Natural killer cell treated with Interleukin-12 subunit alpha and Interleukin-12 subunit beta and Interleukin-15 and Interleukin-18, amount 100 ng/mL, for 72 hours (primary cell): ENCODE measurements at places on chromosomes 4 and X. TPM values are rescaled to one million over a fixed set of nuclear protein-coding genes. Genes with fewer than 3 reads are reported as not detected.
A peak's percentile ranks its signal among the peaks of the same experiment; 100 is the strongest.

- DNase-seq = no peak
Measured at GRCh38 chr4:82898322-82899243, 2.0 kb upstream of the THAP9 start.

DNA sequence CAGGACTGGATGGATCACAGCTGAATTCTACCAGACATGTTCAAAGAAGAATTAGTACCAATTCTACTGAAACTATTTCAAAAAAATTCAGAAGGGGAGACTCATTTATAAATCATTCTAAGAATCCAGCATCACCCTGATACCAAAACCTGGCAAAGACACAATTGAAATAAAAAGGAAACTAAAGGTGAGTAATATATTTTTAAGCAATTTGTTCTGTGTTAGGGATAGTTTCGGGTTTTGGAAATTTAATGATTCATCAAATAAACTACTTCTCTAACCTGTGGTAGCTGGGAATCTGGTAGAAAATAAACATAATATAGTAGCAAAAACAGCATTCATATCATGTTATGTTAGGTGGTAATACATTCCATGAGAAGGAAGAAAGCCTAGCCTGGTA is 662.2 kb upstream of the BOD1L1 start:
- DNase-seq = no peak

DNA sequence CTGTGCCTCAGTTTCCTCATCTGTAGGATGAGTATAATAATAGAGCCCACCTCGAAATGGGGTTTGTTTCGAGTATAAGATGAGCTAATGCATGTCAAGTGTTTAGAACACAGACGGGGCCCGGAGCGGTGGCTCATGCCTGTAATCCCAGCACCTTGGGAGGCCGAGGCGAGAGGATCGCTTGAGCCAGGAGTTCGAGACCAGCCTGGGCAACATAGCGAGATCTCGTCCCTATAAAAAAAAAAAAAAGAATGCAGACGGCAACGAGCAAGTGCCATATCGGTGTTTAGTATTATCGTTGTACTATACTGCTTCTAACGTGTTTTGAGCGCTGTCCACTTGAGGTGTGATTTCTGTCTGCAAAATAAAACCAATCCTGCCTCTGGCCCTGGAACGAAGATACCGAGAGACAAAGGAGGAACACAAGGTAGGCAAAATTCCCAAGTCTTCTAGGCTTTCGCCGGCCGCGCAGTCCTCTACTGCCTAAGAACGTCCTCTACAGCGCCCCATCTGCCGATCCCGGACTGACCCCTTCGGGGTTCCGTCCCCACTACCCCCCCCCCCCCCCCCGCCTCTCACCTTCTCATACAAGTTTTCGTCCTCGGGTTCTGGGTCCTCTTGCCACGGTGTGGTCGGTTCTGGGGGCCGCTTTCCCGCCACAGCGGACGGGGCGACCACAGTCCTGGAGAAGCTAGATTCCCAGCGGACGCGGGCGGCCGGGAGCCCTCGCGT is 442 bp downstream of the NDUFB11 start:
- DNase-seq = peak; percentile 60

GRCh38 chr4:155899891-155900290 is 3.6 kb upstream of the TDO2 start:
- DNase-seq = no peak

GRCh38 chr4:159071969-159072765 is 30.7 kb upstream of the RAPGEF2 start:
- no peak for DNase-seq

DNA sequence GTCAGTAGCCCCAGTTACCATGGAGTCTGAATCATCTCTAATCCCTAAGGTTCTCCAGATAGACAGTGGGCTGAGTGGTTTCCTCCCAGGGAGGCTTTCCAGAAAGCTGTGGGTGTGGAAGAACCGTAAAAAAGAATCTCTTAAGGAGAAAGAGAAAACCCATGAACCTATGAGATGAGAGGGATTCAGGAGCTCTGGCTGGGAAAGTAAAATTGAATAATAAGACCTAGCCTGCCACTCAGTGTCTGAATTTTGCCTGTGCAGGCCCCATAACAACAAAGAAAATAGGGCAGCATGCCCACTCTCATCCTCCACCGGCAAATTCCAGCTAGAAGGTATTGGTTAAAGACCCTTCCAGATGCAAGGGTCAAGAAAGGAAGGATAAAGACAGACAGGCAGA is 16.9 kb downstream of the AWAT2 start:
- DNase-seq = no peak

MAGEB2 gene
- total RNA-seq = not detected

CT45A10 gene
- total RNA-seq = not detected
